ENCODE measurements at places on chromosomes 16 and 17. TPM values are rescaled to one million over a fixed set of nuclear protein-coding genes. Genes with fewer than 3 reads are reported as not detected.

DNA sequence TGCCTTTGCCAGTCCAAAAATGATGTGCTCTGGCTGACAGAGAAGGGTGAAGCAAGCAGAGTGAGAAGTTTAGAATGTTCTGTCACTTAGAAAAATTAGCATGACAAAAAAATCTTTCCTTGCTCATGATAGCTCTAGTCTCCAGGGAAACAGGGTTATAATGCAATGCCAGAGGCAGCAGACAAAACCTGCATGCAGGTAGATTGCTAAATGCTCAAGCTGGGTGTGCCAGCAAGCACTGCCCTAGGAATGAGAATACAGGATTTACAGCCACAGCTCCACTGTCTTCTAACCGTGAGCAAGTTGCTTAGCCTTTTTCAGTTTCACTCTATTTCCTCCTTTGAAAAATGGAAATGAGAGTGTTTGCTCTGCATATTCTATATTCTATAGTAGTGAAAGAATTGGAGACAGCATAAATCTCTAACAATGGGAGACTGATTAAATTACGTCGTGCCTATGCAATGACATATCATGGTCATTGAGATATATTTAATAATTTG is 516.6 kb upstream of the C16orf82 start:
- no peak for DNase-seq

DNA sequence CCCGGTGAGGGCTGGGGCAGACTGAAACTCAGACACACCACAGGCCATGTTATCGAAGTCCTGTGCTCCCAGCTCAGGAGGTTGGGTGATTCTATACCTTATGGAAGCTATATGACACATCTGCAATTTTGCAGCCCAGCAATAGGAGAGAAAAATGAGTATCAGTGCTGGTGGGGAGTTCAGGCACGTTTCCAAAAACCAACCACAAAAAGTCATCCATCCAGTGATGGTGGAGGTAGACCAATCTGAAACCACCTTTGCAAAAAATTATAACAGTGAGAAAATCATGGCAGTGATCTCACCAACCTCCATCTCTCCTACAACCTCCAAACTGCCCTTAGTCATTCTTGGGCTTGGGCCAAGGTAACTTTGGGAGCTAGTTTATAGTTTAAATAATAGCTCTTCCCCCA is 327.9 kb downstream of the SLC39A11 start:
- DNase-seq = no peak

The TBX21 gene
- total RNA-seq = 0.10 TPM

The MT3 gene
- total RNA-seq = not detected

Data from Panc1 (cell line).